ENCODE measurements at places on chromosomes 7 and 10.

GRCh38 chr10:44958898-44959246 is 730 bp upstream of the RASSF4 start:
- peak; percentile 60 for DNase-seq

GRCh38 chr7:153005750-153006435 is 246.3 kb downstream of the ACTR3B start:
- no peak for DNase-seq

DNA sequence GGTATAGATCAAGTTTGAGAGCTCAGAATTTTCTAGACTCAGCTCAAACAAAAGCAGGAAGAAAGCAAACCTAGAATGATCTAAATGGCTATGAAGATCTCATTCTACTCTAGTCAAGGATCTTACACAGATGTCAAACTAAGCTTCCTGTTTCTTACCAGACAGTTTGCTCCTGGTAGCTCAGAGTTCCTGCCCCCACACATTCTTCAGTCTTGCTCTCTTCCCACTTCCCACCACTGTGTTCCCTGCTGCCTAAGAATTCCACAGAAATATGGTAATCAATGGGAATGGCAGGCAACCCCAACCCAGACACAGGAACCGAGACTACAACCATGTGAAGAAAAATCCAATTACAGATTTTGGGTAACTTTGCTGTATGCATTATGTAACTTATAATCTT is 133.4 kb upstream of the PTN start:
- DNase-seq = no peak

- peak; percentile 71 for DNase-seq
These were observed 20.9 kb upstream of the SMC3 start for GRCh38 chr10:110546499-110547110.

DNA sequence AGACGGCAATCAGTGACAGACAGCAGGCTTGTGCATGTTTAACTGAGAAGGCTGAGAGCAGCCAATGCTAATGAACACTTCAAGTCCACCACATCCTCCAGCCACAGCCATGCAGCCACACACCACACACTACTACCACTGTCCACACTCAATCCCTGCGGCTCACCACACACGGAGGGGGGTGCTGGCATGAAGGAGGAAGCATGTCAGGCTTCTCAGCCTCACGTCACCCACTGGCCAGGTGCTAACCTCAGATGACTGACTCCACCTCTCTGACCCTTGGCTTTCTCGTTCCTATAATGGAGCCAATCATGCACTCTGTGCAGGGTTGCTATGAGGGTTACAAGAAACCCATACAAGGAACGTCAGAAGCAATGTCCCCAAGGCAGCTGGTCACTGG is 165.4 kb upstream of the RNF32 start:
- no peak for DNase-seq

Measured in inflammatory macrophage treated with lipopolysaccharide for 1 hour (primary cell).